Activated T-helper 1 cell treated with anti-CD3 and anti-CD28 coated beads, Interleukin-2, amount 50 U/mL, for 16 hours (primary cell): ENCODE measurements at places on chromosomes 11 and 22.

DNA sequence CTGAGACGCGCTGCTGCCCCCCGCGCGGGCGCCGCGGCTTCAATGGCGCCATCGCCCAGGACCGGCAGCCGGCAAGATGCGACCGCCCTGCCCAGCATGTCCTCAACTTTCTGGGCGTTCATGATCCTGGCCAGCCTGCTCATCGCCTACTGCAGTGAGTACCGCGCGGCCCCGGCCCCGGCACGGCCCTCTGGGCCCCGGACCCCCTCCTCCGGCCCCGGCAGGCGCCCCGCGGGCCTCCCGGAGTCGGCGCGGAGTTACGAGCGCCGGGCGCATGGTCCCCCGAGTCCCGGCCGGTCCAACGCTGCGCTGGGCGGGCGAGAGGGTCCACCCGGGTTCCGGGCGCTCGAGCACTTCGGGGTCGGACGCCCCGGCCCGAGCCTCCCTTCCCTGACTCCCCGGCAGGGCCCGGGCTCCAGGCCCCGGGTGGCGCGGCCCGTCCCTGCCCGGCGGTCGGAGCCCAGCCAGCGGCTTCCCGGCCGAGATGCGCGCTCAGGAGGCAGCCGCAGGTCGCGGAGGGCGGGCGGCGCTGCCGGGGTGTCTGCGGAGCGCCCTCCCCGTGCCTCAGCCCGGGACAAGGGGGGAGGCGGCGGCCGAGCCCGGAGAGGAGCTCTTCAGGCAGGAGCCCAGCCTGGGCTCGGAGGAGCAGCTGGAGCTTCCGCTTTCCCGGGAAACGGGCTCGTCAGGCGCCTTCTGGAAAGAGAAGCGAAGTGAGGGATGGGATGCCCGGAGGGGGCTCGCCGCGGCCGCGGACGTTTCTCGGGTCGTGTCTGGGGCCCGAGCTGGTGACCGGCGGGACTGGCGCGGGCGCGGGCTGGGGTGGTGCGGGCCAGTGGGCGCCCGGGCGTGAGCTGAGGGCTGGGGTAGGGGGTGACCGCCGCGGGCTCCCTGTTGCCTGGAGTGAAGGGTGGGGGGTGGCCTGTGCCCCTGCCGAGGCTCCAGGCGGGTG lies 1337.8 kb downstream of the BRD1 start:
- DNase-seq: no peak

GRCh38 chr11:109547356-109548027 lies 125.5 kb downstream of the C11orf87 start:
- no peak for DNase-seq

DNA sequence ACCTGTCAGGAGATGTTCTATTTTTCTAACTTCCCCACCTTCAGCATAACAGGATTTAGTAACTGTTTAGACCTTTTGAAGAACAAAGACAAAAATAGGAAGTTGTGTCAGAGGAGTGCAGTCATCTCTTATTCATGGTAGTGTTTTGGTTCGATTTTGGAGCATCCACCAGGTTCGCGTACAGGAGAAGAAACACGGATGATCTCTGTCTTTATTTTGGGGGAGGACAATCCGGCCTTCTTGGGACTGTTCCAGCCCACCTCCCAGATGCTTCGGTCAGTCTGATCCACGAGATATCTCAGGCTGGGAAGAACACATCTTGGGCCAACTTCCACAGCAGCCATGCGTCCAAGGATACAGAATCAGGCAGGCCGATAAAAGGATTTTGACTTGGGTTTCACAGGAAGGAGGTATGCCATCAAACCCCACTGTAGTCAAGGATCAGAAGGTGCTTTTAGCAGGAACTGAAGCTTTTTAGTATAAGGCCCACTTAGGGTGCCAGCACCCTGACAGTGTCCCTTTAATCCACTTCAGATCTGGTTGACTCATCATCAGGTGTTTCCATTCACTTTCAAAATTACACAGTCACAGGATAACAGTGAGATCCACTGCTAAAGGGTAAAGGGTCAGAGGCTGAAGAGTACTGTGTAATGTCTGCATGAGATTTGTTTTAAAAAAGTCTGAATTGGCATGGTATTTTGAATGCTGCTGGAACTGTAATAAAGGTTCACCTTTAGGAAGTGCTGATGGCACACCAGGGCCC lies 16.5 kb downstream of the PATZ1 start:
- DNase-seq: no peak

GRCh38 chr11:68904248-68904847 lies 657 bp downstream of the IGHMBP2 start:
- DNase-seq: no peak

- no peak for DNase-seq
These were observed 1.5 kb downstream of the OR9G1 start for GRCh38 chr11:56700242-56700913.

DNA sequence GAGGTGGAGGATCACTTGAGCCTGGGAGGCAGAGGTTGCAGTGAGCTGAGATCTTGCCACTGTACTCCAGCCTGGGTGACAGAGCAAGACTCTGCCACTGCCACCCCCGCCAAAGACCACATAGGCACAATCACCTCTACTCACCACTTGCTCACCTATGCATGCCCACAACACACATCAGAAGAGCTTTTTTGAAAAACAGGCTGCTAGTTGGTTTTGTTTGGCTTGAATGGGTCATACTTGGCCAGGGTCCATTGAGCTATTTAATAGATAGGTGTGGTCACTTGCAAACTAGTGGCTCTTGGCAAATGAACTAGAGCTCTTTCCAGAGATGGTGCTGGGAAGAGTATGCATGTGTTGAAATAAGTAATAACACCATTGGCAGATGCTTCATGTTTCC lies 80.1 kb downstream of the EMSY start:
- no peak for DNase-seq

- no peak for DNase-seq
These were observed 101.5 kb downstream of the TYR start for GRCh38 chr11:89279176-89279575.

GRCh38 chr11:75145972-75146519 lies 4.9 kb upstream of the SLCO2B1 start:
- DNase-seq: no peak

GRCh38 chr11:75338516-75339208 lies 12.8 kb downstream of the ARRB1 start:
- DNase-seq: no peak

DNA sequence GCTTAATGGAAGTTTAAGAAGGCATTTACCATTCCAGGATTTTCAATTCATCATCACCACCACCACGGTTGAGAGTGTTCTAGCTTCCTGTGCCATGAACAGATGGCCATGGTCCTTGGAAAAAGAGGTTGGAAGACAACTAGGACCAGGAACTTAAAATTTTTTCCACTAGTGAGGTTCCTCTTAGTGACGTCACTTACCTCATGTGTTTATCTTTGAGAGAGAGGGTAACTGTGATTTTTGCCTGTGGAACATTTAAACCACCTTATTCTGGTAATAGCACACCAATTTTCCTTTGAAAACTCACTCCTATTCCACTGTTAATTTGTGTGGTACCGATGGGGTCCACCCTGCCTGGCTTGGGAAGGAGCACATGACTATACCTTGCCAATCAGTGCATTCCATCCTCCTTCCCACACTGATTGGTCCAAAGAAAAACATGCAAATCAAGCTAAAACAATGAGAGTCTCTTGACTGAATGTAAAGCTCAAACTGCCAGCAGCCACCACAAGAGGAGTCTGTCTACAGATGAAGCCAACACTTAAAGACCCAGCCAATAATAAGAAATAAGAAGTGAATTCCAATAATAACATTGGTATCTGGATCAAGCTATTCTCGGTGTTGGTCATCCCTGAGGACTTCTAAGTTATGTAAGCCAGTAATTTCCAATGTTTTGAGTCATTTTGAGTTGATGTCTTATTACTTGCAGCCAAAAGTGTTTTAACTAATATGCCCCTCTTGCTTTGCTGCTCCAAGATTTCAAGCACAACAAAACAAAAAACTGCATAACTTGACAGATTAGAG lies 111.8 kb downstream of the MPPED2 start:
- DNase-seq: no peak

GRCh38 chr11:1825785-1826451 lies 8.9 kb upstream of the SYT8 start:
- DNase-seq: no peak

GRCh38 chr22:19659805-19660345 lies 54.4 kb upstream of the SEPTIN5 start:
- DNase-seq: no peak

DNA sequence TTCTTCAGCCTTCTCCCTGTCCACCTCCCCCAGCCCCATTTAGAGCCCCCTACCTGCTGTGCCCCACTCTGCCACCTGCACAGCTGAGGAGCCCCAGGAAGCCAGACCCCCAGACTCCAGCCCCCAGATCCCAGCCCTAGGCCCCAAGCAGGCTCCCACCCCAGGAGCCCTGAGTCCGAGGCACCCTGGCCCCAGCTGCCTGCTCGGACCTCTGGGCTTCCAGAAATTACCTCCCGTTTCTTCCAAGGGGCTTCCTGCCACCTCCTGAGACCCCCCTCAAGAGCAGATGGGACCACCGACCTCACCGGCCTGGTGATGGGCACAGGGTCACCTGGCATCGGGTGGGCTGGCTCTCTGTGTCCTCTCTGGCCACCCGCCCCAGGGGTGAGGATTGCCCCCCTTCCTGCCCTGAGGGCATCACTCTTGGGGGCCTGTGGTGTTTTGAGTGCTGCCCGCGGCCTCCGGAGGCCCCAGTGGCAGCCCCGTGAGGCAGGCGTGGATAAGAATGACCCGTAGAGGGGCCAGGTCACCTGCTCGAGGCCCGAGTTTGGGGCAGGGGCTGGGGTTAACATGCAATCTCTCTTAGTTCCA lies 18.3 kb upstream of the TALDO1 start:
- DNase-seq: no peak

DNA sequence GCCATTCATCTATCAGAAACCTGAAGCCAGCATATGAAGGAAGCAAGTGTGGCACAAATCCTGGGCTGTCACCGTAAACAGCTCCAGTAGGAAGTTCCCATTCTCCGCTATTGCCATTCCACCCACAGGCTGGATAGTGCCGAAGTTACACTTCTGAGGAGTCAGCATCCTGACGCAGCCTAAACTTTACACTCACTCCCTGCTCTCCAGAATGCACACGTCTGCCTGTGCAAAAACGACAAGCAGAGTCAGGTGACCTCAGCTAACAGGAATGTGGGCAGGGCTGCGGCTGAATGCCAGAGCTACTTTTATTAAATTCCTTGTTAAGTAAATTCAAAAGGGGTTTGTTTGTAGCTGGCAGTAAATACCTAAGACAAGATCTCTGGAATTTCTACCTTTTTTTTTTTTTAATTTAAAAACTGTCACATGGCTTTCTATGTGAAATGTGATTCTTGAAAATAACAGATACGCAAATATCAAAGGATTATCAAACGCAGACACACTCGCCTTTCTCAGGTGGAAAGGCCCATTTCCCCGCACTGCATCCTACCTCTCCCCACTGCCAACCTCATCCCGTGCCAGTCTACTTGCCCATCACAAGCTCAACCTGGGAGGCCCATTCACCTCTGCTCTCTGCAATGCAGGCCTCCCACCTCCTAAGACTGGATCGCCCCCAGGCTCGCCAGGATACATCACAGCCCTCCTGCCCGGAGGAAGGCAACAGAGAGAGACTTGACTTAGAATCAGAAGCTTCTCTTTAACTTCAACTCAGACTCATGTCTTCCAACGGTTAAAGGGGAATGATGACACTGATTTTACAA lies 33.5 kb downstream of the NFRKB start:
- DNase-seq: no peak

DNA sequence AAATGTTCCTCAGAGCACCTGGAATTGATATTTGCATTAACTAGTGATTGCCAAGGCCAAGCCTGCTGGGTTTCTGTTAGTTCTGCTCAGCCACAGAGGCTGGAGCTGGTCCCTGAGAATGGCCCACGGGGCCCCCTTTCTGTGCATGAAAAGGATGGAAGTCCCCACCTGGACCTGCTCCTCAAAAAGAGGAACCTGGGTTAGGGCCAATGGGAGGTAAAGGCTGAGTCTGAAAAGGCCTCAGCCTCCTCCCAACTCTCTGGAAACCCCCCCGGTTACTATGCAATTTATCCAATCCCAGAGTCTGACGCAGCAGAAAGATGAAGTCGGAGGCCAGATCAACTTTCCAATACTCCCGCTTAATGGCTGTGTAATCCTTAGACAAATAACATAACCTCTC lies 6.8 kb upstream of the CREB3L1 start:
- DNase-seq: no peak

- DNase-seq: no peak
These were observed 5.0 kb upstream of the ZDHHC5 start for GRCh38 chr11:57662893-57663292.

- DNase-seq: no peak
These were observed at the start of gene PRSS23 for GRCh38 chr11:86800076-86800959. PRSS23 (plus strand) TSS chr11:86800542; CDS start chr11:86807644, 7,102 bp downstream.

DNA sequence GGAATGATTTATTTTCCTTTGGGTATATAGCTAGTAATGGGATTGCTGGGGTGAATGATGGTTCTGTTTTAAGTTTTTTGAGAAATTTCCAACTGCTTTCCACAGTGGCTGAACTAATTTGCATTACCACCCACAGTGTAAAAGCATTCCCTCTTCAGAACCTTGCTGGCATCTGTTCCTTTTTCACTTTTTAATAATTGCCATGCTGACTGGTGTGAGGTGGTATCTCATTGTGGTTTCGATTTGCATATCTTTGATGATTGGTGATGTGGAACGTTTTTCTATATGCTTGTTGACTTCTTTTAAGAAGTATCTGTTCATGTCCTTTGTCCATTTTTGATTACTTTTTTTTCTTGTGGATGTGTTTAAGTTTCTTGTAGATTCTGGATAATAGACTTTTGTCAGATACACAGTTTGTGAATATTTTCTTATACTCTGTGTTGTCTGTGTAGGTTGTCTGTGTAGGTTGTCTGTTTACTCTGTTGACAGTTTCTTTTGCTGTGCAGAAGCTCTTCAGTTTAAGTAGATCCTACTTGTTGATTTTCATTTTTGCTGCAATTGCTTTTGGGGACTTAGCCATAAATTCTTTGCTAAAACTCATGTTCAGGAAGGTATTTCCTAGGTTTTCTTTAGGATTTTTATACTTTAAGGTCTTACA lies 291.8 kb upstream of the DDI1 start:
- no peak for DNase-seq

- DNase-seq: no peak
These were observed 29.7 kb upstream of the TEF start for GRCh38 chr22:41352058-41352457.

DNA sequence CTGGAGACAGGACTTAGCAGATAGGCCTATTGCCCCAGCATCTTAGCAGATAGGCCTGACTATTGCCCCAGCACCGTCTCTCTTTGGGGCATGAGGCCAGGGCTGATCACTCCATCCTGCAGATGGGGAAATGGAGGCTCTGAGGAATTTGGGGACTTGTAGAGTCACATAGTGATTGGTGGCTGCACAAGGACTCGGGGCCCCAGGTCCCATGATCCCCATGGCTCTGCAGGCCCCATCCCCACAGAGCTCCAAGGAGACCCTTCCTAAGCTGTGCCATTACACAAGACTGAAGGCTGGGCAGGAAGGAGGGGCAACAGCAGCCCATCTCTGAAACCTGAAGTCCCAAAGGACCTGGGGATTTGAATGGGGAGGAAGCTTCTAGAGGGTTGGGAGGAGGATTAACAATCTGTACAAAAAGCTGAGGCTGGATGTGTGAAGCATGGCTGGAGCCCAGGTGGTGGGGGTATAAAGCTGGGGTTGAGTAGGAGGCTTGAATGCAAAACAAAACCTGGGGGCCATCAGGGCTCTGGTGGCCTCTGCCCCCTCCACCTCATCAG lies 1.6 kb downstream of the ARAP1 start:
- no peak for DNase-seq
